ENCODE measurements at places on chromosomes 3 and 15.

- DNase-seq = no peak
Observed at GRCh38 chr3:125075738-125076137, 19.9 kb upstream of the HEG1 start.

DNA sequence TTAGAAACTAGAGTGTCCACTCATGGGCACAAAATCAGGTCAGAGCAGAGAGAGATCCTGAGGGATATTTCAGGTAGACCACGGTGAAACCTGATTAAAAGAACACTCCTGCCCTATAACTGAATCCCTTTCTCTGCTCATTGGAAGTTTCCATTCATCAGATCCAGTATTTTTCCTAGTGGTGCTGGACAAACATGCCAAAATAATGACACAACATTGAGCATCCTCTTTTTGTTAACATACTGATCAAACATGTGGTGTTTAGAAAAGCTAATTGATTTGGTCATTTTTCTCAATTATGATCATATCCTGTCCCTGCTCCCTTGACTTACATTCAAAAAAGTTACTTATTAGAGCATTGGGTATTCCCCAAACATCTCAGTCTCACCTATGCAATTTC is 27.2 kb downstream of the PTX3 start:
- no peak for DNase-seq

DNA sequence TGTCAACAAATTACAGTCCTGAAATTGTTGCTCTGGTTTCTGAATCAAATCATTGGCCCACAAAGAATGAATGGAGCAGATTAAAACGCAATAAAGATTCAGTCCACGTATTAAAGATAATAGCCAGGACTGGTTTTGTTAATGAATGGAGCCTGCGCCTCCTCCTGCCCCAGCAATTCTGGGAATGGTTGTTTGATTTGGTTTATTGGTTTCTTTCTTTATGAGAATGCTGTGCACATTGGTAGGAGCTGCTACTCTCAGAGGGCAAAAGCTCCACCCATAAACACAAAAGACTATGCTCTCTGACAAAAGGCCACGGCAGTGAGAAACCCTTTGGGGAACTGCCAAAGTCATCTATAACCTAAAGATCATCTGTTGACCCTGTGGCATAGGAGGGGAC is 261.1 kb downstream of the ABHD5 start:
- no peak for DNase-seq

- DNase-seq = no peak
Observed at GRCh38 chr3:78035131-78035641, 995.3 kb downstream of the ROBO2 start.

- no peak for DNase-seq
Observed at GRCh38 chr3:114569186-114569585, 275.4 kb downstream of the TIGIT start.

DNA sequence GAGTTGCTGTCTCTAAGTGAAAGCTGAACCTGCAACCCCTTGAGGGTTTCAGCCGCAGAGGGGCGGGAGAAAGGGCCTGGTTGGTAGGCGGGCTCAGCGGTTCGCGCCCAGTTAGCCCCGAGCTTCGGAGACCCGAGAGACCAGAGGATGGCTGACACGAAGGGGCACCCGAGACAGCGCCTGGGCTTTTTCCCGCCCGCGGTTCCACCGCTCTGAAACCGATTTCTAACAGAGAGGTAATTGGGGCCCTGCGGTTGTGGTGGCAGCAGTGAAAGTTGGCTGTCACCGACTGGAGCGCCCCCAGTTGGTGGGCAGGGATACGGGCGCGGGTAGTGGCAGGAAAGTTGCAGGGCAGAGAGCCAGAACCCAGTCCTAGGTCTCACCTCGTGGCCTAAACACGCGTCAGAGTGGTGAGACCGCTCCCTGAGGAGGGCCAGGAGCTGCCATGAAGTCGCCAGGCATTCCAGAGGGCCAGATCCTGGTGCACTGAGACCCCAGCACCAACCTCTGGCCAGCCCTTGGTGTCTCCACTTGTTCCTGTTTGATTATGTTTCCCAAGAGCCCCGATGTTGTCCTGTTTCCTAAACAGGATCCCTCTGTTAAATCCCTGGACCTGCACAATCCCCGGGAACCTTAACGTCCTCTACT is 625 bp upstream of the ELL3 start:
- DNase-seq = peak; percentile 67

GRCh38 chr15:42012241-42012640 is 8.6 kb downstream of the PLA2G4E start:
- DNase-seq = no peak

GRCh38 chr3:43180027-43180426 is 74.1 kb upstream of the POMGNT2 start:
- DNase-seq = peak; percentile 35

- DNase-seq = no peak
Observed at GRCh38 chr3:45946307-45946706, 3.0 kb downstream of the CXCR6 start.

DNA sequence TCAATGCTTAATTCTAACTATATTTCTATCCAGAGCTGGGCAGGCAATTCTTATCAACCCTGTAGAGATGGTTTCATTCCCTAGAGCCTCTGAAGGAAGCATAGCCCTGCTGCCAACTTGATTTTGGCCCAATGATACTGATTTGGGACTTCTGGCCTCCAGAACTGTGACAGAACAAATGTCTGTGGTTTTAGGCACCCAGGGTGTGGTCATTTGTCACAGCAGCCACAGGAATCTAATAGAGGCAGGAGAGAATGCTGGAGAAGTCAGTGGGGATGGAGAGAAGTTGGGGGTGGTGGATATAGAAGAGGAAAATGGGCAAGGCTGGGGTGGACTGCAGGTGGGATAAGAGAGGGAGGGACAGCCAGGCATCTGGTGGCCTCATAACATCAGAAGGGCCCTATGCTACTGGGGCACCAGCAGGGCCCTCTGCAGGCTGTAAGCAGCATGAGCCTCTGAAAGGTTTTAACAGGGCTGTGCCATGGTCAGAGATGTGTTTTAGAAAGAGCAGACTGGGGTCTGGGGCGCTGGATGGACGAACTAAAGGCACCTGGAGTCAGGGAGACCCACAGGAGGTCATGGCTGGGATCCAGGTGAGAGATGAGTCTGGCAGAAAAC is 19.8 kb downstream of the MRPS11 start:
- DNase-seq = no peak

DNA sequence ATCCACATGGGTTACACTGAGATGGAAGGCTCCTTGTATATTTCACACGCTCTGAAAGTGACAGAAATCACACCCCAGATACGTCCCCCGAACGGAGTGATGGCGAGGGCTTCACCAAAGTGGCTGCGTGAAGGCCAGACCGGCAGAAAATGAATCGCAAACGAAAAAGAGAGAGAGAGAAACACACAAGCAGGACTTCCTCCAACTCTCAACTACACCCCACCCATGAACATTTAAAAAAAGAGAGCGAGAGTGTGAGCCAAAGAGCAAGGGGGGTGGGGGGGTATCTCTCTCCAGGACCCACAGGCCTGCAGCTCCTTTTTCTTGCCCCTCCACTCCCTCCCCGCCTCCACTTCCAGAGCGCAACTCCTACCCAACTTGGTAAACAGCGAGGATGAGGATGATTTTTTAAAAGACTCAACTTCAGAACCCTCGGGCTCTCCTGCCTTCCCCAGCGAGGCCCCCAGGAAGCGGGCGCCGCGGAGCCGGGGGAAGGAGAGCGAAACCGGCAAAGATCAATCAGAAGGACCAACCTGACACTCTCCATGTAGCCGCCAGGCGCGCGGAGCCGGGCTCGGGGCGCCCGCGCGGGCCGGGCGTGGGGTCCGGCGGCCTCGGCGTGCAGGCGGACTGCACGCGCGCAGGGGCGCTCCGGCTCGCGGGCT is 519.1 kb downstream of the FOXP1 start:
- peak; percentile 49 for DNase-seq

DNA sequence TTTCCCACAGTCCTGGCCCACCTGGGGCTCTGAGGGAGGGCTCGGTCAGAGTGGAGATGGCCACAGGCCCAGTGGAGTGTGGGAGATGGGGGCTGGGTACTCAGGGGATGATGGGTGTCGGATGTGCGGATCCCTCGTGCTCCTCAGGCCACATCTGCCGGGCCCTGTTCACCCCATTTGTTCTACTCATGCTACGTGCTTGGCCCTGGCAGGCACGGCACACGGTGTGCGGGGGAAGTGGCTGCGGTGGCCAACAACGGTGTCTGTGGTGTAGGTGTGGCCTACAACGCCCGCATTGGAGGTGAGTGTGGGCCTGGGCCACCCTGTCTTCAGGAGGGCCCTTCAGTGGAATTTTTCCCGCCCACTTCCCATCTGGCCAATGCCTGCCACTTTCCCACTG is 7.0 kb upstream of the FES start:
- DNase-seq = no peak

GRCh38 chr3:112381673-112382542 is 49.0 kb downstream of the CD200 start:
- no peak for DNase-seq

GRCh38 chr15:22257047-22258008 is 177.0 kb downstream of the OR4M2 start:
- DNase-seq = no peak

DNA sequence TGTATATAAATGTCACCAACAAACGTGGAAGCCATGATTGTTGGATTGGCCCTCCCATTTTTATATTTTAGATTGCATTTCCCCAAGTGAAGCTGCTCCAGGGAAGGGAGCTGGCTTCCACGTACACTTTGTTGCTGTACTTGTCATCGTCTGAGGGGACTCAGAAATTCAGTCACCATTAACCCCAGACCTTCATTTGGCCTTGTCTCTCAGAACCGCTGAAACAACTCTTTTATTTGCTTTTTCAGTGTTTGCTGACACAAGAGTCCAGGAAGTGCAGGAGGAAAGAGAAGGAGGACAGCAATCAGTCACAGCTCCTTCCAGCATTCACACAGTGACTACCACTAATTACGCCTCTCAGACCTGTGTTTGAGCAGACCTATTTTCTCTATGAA is 276.5 kb downstream of the TBL1XR1 start:
- DNase-seq = no peak

- DNase-seq = no peak
Observed at GRCh38 chr3:42451116-42451515, 40.7 kb upstream of the LYZL4 start.
